ENCODE measurements at places on chromosomes 7 and 10. TPM values are rescaled to one million over a fixed set of nuclear protein-coding genes. Genes with fewer than 3 reads are reported as not detected.

The SYT15B gene
- total RNA-seq, result 0.93 TPM

The CDNF gene
- 1.5 TPM for total RNA-seq

The PDZD7 gene
- total RNA-seq, result 0.27 TPM

The TMEM26 gene
- total RNA-seq, result 0.30 TPM
